Prostate gland (tissue), 2 donors: ENCODE measurements at places on chromosomes 5 and 9. TPM values are rescaled to one million over a fixed set of nuclear protein-coding genes. Genes with fewer than 3 reads are reported as not detected.

The POMT1 gene
- 36.5 TPM for total RNA-seq

The KDM4C gene
- total RNA-seq = 27.7 TPM

The FCN1 gene
- total RNA-seq = 0.23 TPM

The TAF1L gene
- total RNA-seq = not detected

The OR1L6 gene
- total RNA-seq = not detected

The CATSPER3 gene
- total RNA-seq = not detected

The CDX1 gene
- total RNA-seq = not detected

The SPARC gene
- total RNA-seq = 101 TPM

The PCDHB10 gene
- total RNA-seq = 0.96 TPM

The DDX41 gene
- 139 TPM for total RNA-seq

The PCDHAC2 gene
- total RNA-seq = 6.8 TPM

The CDH9 gene
- total RNA-seq = not detected

The ACOT12 gene
- total RNA-seq = 1.0 TPM

The ADAMTS6 gene
- total RNA-seq = 20.7 TPM

The JAKMIP2 gene
- 0.85 TPM for total RNA-seq

The TICAM2 gene
- 1.9 TPM for total RNA-seq

The GABRA6 gene
- total RNA-seq = not detected

The NXNL2 gene
- total RNA-seq = 1.9 TPM

The SYNPO gene
- 61.0 TPM for total RNA-seq

The C5orf34 gene
- 1.5 TPM for total RNA-seq

The RANBP3L gene
- total RNA-seq = 17.7 TPM

The CDC20B gene
- total RNA-seq = 1.1 TPM

The BRINP1 gene
- 0.96 TPM for total RNA-seq

The IRX2 gene
- 10.2 TPM for total RNA-seq

The F12 gene
- 0.74 TPM for total RNA-seq

The PCDHGB6 gene
- total RNA-seq = 5.2 TPM

The AGXT2 gene
- total RNA-seq = not detected

The EIF4EBP3 gene
- total RNA-seq = 41.4 TPM

The SAPCD2 gene
- total RNA-seq = 17.2 TPM

The CER1 gene
- not detected for total RNA-seq

The LRRTM2 gene
- not detected for total RNA-seq

The C5orf52 gene
- total RNA-seq = not detected

The MAST4 gene
- 36.8 TPM for total RNA-seq

The GPX8 gene
- total RNA-seq = 16.0 TPM

The LPAR1 gene
- 10.8 TPM for total RNA-seq

The EXOSC2 gene
- 18.4 TPM for total RNA-seq

The OTULINL gene
- total RNA-seq = 12.4 TPM

The RFESD gene
- total RNA-seq = 4.0 TPM

The NUTM2F gene
- total RNA-seq = 0.40 TPM

The ITK gene
- total RNA-seq = 5.6 TPM

The ACTBL2 gene
- total RNA-seq = not detected

The TIGD6 gene
- 11.7 TPM for total RNA-seq

The PHYHD1 gene
- total RNA-seq = 50.9 TPM

The LRRC70 gene
- total RNA-seq = 3.1 TPM

The MAMDC2 gene
- total RNA-seq = 4.2 TPM

The CD274 gene
- 1.9 TPM for total RNA-seq
